Large intestine (tissue), 12 donors: ENCODE measurements at places on chromosomes 3 and 15. TPM values are rescaled to one million over a fixed set of nuclear protein-coding genes. Genes with fewer than 3 reads are reported as not detected.

GRCh38 chr3:167653760-167654159 lies at the start of gene WDR49:
TSS of gene WDR49 (minus strand) at chr3:167653942. CDS start at chr3:167653425, 517 bp downstream.
- H3K27me3 ChIP-seq: no peaks in the 10 kb centered on the region
- no peaks in the 10 kb centered on the region for H3K36me3 ChIP-seq
- no peak for DNase-seq

DNA sequence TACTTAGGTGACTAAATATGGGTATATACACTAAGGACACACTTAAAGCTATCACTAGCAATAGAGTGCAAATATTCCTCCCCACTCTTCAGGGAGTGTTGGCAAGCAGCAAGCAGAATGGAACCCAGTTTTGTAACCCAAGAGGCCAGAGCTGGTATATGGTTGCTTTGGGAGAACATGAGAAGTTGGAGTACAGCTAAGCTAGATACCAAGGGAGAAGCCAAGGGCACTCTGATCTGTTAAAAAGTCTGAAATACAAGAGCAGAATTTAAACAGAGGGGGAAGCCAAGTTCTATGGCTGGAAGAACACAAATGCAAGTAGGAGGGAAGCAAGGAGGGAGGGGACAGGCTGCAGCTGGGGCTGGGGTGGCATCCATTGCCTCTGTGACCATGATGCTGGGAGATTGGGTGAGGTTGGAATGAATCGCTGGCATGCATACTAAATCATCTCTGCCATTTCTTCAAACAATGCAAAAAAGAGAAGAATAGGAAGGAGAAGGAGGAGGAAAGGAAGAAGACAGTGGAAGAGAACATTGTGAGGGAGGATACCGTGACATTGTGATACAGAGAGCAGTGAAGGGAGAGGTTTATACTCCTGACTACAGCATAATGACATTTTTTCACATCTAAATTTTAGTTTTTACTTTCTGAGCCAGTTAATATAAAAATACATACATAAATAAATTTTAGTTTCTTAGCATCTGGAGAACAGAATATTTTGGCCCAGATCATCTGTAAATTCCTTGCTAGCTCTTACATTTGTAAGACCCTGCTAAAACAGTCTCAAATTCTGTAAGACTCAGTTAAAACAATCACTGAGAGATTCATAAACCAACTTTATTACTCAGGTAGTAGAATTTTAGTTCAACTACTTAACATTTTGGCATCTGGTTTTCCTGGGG lies 9.0 kb upstream of the ANXA2 start:
- H3K4me3 ChIP-seq: no peak overlapping the region
- H3K36me3 ChIP-seq: no peaks in the 10 kb centered on the region
- no peak for DNase-seq

DNA sequence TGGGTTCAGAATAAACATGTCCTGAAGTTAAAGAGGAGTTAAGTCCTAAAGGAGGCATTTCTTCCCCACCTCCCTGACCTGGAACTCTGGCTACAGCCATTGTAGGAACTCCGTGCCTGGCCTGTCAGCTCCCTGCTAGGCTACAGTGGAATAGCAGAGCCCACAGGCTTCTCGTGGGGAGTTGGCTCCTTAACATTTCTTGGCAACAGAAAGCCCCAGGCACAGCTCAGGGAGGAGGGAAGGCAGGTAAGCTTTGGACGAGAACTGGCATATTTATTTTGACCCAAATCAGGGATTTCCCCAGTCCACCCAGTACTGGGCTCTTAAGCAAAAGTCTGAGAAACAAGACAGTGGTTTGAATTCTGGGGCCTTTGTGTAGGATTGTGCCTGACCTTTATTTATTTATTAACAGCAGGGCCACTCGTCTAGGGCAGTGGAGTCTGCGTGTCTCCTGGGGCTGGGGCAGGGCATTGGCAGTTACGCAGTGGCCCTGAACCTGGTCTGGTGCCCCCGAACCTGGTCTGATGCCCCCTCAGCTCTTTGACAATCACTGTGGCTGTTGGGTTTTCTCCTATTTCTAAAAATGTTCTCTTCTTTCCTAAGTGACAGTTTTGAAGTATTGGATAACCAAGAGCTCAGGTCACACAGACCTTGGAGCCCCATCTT lies 7.9 kb upstream of the ISG20 start:
- H3K4me3 ChIP-seq: no peak overlapping the region
- no peak for DNase-seq
- no peak overlapping the region for H3K27ac ChIP-seq
- H3K36me3 ChIP-seq: peaks cover 43% of the 10 kb centered on the region
- no peaks in the 10 kb centered on the region for H3K27me3 ChIP-seq

DNA sequence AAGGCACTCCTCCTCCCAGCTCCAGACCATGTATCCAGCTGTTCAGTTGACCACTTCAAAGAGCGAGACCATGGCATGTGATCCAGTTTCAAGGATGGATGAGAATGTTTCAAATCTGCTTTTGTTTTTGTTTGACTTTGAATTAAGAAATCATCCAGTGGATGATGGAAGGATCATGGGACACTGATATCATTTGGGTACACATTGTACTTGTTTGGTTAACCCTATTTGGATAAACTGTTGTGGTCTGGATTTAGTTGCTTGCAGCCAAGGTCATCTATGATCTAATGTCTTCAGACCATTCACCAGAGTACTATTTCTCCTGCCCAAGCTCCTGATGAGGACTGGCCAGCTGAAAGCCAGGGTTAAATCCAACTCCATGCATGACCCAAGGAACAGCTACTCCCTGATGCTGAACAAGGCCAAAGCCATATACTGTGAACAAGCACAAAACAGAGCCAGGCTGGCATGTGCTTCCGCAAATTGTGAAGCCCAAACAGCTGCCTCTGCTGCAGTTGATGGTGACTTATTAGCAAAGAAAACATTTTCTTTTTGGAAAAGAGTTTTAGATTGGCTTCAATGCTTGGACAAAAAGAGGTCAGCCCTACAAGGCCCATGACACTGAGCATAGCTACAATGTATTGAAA lies 5.2 kb upstream of the ADAMTS17 start:
- no peak overlapping the region for H3K27ac ChIP-seq
- no peak overlapping the region for H3K4me3 ChIP-seq
- H3K36me3 ChIP-seq: no peaks in the 10 kb centered on the region
- peaks cover 10% of the 10 kb centered on the region for H3K4me1 ChIP-seq

- H3K4me1 ChIP-seq: no peaks in the 10 kb centered on the region
- H3K27ac ChIP-seq: no peak overlapping the region
Observed at GRCh38 chr3:186255703-186256331, 106.2 kb downstream of the DGKG start.

GRCh38 chr3:57112206-57112605 lies 51.7 kb downstream of the SPATA12 start:
- no peak for DNase-seq
- no peak overlapping the region for H3K4me3 ChIP-seq

The TEX9 gene
- polyA plus RNA-seq: 8.4 TPM

The ZKSCAN7 gene
- polyA plus RNA-seq: 8.4 TPM

The GUCA1C gene
- polyA plus RNA-seq: not detected

GRCh38 chr15:38307861-38308641 lies 55.4 kb downstream of the SPRED1 start:
- no peak overlapping the region for H3K27ac ChIP-seq
- H3K36me3 ChIP-seq: peaks cover 10% of the 10 kb centered on the region
- H3K4me1 ChIP-seq: no peaks in the 10 kb centered on the region
- no peaks in the 10 kb centered on the region for H3K27me3 ChIP-seq

DNA sequence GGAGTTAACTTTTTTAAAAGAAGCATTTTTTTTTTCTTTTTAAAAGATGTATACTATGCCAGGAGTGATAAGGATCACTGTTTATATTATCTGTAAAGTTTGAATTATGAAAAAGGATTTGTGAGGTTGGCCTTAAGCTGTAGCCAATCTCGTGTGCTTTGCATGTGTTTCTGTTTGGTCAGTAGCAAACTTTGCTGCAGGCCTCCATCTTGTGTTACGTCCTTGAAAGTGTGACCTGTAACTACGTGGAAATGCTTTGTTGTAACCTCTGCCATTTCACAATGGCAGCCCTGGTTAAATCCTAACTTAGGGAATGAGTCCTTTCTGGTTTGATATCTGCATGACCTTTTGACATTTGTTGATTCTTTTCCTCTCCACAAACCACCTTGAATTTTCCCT lies 1345.6 kb downstream of the NSUN3 start:
- H3K4me1 ChIP-seq: no peaks in the 10 kb centered on the region
- no peaks in the 10 kb centered on the region for H3K27me3 ChIP-seq
- H3K4me3 ChIP-seq: no peak overlapping the region
- no peak overlapping the region for H3K27ac ChIP-seq
- peak; percentile 8 for DNase-seq

The SNRPN gene
- polyA plus RNA-seq: 82.7 TPM

GRCh38 chr3:153944084-153944483 lies 177.1 kb upstream of the ARHGEF26 start:
- H3K4me3 ChIP-seq: no peak overlapping the region
- H3K4me1 ChIP-seq: no peaks in the 10 kb centered on the region
- DNase-seq: no peak
- H3K27ac ChIP-seq: no peak overlapping the region
- H3K36me3 ChIP-seq: no peaks in the 10 kb centered on the region

- H3K4me3 ChIP-seq: no peak overlapping the region
- no peak overlapping the region for H3K27ac ChIP-seq
- H3K27me3 ChIP-seq: no peaks in the 10 kb centered on the region
Observed at GRCh38 chr3:36681867-36682266, 82.5 kb downstream of the DCLK3 start.

- no peak overlapping the region for H3K27ac ChIP-seq
- no peaks in the 10 kb centered on the region for H3K36me3 ChIP-seq
- H3K4me3 ChIP-seq: no peak overlapping the region
- no peak for DNase-seq
- H3K27me3 ChIP-seq: no peaks in the 10 kb centered on the region
Observed at GRCh38 chr3:100088735-100089368, 25.4 kb downstream of the FILIP1L start.

DNA sequence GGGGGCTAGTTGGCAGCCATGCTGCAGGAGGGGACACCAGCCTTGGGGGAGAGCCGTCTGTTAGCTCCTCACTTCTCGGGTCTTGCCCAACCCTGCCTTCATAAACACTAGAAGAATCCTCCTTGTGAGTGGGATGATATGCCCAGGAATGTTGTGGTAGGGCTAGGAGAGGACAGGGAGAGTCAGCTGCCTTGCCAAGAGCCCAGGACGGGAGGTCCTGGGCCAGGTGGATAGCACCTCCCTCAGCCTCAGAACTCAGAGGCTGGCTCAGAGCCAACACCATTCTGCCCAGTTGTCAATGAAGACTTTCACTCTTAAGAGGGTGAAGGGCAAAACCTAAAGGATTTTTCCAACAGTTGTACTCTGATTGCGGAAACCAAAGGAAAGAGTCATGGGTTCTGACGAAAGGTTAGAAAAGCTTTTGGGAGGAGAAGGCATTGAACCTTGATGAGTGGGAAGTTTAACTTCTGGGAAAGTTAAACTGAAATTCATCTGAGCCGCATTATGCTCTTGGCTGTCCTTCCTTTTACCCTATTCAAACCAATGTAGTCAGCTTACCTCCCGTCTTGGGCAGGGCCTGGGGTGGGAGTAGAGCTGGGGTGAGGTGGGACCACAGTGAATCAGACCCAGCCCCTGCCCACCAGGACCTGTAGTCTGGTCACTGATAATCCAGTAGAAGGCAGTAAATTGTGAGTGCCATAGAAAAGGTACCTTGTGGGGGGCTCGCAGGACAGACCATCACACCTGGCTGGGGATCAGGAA lies 81.9 kb downstream of the FAM43A start:
- no peaks in the 10 kb centered on the region for H3K27me3 ChIP-seq
- no peak for DNase-seq
- no peaks in the 10 kb centered on the region for H3K36me3 ChIP-seq
- no peak overlapping the region for H3K4me3 ChIP-seq

DNA sequence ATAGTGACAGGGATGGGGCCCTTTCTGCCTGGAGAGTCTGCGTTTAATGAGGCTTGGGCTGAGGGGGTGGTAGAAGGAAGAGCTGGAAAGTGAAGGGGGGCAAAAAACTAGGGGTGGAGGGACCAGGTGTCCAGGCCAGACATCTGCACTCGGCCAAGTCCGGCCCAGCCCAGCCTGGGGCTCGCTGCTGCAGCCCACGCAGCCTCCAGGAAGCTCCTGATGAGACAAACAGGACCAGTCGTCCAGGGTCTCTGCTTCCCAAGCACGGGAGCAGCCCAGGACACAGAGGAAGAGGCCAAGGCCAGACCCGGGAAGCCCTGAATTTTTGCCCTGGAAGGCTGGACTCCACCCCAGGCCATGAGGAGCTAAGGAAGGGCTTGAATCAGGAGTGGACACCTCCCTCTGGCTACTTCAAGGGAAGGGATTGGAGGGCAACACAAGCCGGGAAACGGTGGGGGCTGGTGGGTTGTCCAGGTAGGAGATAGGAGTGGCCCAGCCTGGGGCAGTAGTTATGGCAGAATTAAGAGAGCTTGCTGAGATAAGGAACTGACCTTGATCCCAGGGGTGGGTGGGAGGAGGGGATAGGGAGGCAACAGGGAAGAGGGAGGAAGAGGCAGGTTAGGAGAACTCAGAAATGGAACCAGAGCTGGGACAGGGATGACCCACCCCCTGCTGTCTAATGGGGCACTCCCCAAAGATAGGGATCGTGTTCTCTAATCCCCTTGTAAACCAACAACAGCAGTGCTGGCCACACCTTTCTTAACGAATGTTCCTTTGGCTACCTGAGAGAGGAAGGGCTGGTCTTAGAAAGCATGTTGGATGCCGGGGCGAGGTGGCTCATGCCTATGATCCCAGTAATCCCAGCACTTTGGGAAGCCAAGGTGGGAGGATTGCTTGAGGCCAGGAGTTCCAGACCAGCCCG lies 89.5 kb downstream of the ANP32A start:
- no peaks in the 10 kb centered on the region for H3K36me3 ChIP-seq
- H3K4me3 ChIP-seq: no peak overlapping the region
- H3K27ac ChIP-seq: no peak overlapping the region
- H3K4me1 ChIP-seq: peaks cover 15% of the 10 kb centered on the region
- DNase-seq: no peak

- no peaks in the 10 kb centered on the region for H3K27me3 ChIP-seq
- peaks cover 15% of the 10 kb centered on the region for H3K36me3 ChIP-seq
- H3K27ac ChIP-seq: no peak overlapping the region
- peaks cover 20% of the 10 kb centered on the region for H3K4me1 ChIP-seq
Observed at GRCh38 chr3:127694467-127695215, 21.9 kb downstream of the ABTB1 start.

The NMNAT3 gene
- polyA plus RNA-seq: 15.1 TPM

The RARB gene
- polyA plus RNA-seq: 9.1 TPM

DNA sequence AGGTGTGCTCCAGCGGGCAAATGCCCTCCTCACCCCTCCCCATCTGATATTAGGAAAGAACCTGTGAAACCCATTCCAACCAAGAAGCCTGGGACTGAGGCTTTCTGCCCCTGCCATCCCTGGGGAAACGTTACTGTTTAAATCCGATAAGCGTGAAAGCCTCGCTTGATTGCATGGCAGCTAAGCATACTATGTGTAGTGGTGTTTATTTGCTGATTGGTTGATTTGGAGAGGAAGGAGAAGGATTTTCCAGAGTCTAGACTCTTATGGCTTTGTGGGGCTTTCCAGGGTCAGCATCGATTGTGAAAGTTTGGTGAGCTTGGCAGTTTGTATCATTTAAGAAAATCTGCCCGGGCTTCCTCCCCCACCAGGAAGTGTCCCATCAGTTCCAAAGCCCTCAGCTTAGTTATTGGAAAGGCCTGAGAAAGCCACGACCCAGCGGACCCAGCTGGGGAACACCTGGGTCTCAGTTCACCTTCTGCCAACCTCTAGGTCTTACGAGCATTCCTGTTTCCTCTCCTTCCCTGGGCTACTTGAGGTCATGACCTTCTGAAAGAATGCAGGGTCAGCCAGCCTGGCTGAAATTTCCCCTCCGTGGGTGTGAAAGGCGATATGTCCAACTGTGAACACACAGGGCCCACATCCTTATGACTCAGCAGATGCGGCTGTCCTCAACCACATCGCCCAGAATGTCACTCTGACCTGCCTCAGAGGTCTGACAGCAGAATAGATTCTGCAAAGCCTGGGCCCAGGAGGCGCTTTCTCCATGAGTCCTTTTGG lies 62.8 kb upstream of the HERC1 start:
- H3K36me3 ChIP-seq: no peaks in the 10 kb centered on the region
- H3K4me3 ChIP-seq: no peak overlapping the region
- DNase-seq: no peak
